ENCODE measurements at places on chromosomes 11 and 22.

DNA sequence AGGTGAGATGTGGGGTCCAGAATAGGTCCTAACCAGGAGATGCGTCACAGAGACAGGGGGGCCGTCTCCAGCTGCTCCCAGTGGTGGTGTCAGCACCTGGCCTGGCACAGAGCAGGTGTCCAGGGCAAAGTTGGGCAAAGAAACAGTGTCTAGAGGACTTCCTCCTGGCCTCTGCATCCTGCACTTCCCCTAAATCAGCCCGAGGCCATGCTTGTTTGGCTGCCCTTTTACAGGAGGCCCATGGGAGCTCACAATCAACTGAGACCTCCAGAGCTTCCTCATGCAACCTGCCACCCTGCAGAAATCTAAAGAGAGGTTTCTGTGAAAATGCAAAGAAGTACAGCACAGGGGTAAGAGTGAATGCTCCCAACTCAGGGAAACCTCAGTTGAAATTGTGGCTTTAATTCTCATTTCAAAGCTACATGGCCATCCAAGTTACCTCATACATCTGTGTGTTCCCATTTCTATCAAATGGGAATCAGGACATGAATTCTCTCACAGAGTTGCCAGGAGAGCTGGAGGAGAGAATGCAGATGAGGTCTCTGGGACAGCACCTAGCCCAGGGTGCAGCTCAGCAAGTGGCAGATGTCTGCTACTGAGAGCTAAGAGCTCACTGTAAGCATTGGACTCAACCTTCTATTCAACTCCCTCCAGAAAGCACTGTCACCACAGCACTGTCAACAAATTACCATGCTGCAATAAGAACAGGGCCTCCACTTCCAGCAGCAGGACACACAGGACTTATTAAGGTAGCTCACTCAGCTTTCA is 32.6 kb downstream of the TCIRG1 start:
- DNase-seq, result no peak

- DNase-seq, result no peak
Observed at GRCh38 chr22:21865041-21865440, 2.4 kb downstream of the MAPK1 start.

- DNase-seq, result no peak
Observed at GRCh38 chr11:82796998-82797961, 63.6 kb upstream of the FAM181B start.

- DNase-seq, result no peak
Observed at GRCh38 chr11:115383431-115383830, 120.8 kb downstream of the CADM1 start.

GRCh38 chr11:110855191-110855590 is 143.0 kb upstream of the ARHGAP20 start:
- no peak for DNase-seq

DNA sequence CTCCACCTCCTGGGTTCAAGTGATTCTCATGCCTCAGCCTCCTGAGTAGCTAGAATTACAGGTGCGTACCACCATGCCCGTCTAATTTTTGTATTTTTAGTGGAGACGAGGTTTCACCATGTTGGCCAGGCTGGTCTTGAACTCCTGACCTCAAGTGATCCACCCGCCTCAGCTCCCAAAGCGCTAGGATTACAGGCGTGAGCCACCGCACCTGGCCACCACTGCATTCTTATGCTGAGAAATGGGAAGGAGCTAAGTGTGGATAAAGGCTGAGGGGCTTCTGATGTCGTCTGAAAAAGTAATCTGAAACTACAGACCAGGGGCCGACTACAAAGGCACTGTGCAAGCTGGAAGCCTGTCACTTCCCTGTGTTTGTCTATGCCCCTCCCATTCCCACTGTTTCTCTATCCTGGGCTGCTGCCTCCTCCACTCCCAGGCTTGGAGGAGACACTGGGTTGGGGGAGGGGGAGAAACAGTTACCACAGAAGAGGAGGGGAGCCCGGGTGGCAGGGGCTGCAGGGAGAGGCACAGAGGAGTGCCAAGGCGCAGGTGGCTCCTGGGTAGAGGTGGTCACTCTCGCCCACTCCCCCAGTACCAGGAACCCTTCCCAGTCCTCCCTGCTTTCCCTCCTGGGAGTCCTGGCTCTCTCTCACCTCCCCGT is 2.9 kb upstream of the MTA2 start:
- no peak for DNase-seq

All from cortex of kidney (tissue), 1 donor.